ENCODE measurements at places on chromosomes 4 and X.

DNA sequence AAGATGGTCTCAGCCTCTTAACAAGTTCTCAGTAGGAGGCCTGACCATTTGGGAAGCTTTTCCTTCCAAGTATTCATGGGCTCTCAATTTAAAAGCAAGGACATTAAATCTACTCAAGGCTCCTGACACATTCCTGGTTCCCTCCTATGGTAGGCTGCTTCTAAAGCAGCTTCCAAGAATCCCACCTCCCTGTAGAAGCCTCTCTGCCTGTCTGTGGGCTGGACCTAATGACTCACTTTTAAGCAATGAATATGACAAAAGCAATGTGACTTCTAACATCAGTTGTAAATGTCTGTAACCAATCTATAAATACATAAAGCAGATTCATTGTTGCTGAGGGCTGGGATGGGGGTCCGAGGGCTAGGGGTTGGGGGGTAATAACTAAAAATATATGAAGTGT lies 99.5 kb upstream of the FAM9B start:
- DNase-seq, result no peak

DNA sequence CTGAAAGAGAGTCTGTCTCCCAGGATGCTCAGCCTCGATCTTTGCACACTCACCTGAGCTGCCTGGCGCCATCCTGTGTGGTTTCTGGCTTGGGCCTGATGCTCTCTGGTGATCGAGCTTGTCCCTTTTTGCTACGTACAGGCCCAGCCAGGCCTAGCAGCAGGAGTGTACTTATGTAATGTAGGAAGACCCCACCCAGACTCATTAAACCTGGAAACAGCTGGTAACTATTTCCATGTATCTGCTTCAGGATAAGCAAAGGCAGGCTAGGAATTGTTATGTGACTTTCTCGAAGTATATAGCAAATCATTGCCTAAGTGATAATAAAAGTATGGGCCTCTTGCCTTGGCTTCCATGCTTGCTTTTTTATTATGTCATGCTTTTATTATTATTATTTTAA lies 18.6 kb upstream of the ARSJ start:
- DNase-seq, result no peak

- peak; percentile 13 for DNase-seq
These were observed 222.2 kb downstream of the KCNIP4 start for GRCh38 chr4:21726255-21726815.

DNA sequence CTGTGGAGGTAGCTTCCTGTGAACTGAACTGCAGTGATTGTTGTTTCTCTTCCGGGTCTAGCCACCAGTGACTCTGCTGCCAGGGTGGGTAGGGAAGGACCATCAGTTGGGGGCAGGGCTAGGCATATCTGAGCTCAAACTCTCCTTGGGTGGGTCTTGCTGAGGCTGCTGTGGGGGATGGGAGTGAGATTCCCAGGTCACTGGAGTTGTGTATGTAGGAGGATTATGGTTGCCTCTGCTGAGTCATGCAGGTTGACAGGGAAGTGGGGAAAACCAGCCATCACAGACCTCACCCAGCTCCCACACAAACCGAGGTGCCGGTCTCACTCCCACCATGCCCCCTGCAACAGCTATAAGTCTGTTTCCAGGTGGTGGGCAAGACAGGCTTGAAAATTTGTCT lies 1937.8 kb downstream of the PCDH7 start:
- DNase-seq, result no peak

GRCh38 chrX:123961268-123962005 lies at the start of gene STAG2:
TSS of gene STAG2 (plus strand) at chrX:123961706. CDS start at chrX:124022628, 60,922 bp downstream.
- DNase-seq, result no peak

DNA sequence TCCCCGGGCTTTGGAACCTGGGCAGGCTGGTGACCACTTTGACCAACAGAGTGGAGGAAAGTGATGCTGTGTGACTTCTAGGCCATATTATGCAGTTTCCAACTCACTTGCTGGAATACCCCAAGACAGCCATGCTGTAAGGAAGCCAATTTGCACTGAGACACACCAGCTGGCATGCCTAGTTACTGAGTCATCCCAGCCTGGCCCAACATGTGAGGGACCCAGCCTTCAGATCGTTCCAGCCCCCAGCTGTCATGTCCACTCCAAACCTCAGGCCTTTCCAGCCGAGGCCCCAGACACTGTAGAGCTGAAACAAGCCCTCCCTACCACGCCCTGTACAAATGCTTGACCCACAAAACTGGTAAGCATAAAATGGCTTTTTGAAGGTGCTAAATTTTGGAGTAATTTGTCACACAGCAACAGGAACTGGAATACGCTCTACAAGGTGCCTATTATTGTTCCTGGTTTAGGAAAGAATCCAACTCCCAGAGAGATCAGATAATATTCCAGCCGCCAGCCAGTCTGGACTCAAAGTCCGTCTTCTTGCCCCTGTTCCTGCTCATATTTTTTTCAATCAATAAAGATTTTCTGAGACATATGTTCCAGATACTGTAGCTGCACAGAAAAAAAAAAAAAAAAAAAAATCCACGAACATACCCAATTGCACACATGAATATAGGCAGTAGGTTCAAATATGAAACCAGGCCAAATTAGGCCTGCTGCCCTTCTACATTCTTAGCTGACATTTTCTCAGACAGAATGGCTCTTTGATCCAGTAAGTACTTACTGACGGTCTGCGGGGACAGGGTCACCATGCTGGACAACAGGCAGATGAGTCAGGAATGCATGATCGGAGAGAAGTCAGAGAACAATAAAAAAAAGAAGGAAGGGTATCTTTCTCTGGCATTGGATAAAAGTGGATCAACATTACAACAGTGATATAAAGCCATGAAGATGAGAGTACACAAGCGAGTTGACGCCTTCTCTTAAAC lies 35.1 kb downstream of the SH3KBP1 start:
- no peak for DNase-seq

- DNase-seq, result no peak
These were observed 19.8 kb upstream of the SORCS2 start for GRCh38 chr4:7172508-7172907.

GRCh38 chr4:140742838-140743193 lies 13.4 kb downstream of the TBC1D9 start:
- no peak for DNase-seq

DNA sequence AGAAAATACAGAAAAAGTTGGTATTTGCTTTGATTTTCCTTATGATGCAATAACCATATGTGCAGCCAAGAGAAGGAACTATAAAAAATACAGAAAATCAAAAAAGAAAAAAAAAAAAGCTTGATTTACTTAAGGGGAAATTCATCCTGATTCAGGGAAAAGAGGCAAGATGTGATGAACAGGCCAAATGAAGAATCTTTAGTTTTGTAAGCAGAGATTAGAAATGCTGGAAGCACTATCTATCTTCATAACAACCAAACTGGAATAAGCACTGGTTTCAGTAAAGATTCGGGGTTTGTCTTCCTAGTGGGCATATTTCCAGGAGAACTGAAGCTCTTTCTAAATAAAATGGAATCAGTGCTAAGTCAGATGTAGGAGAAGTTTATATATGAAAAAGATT lies 82.9 kb upstream of the KCNIP4 start:
- no peak for DNase-seq

- DNase-seq, result no peak
These were observed 534.6 kb upstream of the FAM241A start for GRCh38 chr4:111610681-111611080.

DNA sequence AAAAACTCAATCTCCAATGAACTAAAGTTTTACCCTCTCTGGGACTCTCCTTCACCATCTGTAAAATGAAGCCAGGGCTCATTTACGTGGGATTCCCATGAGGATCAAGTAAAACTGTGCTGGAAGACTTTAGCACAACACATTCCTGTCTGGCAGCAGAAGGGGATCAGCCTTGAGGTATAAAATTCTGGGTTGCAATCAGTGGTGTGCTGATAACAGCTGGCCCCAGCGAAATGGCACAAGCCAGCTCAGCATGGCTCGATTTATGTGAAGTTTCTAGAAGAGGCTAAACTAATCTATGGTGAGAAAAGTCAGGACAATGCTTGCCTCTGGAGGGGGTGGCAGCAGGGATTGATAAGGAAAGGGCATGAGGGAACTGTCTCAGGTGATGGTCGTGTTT lies 28.4 kb downstream of the ZNF630 start:
- DNase-seq, result no peak
